ENCODE measurements at places on chromosomes 7 and 10.

DNA sequence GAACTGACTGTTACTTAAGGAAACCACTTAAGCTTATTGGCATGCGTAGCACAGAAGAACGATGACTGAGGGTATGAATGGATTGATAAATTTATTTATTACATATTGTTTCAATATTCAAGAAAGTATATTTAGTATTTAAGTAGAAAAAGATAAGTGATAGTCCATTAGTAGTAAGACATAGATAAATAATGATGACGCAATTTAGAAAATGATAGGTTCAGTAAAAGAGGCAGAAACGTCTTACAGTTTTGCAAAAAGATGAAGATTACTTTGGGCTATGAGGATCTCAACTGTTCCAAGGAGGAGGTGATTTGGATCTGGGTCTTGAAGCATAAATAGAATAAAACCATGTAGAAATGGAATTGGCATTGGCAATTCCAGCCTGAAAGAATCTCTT, 36.6 kb upstream of the RSU1 start:
- no peak for DNase-seq

DNA sequence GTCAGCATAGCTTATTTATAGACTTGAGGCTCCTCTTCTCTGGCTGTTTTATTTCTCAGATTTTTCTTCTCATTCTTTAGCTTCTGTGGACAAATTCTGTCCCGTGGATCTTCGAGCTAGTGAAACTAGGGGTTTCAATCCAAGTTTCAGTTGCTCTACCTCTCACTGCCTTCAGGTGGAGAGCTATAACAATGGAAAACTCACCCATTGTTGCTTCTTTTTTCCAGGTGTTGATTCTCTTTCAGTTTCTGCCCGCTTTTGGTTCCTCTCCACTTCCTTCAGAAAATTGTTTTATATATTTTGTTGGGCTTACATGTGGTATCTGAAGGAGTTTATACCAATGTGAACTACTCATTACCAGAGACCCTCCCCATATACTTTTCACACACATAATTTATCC, 266.1 kb downstream of the TCF7L2 start:
- no peak for DNase-seq

DNA sequence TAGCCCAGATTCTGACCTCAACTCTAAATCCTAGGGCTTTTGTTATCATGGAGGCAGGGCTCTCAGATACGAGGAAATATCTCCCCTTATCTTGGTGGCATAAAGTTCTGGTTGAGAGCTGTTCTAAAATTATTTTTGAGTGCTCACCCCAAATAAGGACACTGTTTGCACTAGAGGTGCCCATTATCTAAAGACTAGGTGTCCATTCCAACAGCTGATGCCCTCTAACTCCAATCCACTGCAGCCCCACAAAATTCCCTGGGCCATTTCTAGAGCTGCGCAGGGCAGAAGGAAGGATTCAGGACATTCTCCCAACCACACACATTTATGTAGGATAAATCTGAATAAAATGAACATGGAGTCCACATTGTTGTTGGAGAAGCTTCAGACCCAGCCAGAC, 301.9 kb downstream of the FGFR2 start:
- DNase-seq = no peak

DNA sequence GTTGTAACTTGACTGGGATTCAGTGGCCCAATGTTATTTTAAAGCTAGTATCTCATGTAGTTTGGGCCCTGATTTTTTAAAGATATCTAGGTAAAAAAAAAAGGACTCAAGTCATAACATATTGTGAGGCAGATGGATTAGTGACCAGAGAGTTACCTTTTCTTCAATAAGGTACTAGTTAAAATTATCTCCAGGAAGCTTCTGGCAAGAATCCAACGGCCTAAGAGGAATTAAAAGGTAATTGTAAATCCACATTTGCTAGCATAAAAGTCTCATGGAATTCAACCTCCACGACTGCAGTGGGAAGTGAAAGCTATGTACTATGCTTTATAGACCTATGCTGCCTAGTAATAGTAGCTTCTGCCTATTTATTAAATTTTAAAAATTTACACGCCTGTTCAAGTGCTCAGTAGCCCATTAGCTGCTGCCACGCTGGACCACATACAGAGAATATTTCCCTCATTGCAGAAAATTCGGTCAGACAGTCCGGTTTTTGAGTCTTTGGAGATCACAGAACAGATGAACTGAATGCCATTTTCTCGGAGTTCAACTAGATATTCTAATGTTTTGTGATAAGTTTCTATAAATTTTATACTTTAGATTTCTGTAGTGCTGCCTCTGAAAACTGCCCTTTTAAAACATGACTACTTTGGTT, 118.4 kb downstream of the NSUN6 start:
- no peak for DNase-seq

DNA sequence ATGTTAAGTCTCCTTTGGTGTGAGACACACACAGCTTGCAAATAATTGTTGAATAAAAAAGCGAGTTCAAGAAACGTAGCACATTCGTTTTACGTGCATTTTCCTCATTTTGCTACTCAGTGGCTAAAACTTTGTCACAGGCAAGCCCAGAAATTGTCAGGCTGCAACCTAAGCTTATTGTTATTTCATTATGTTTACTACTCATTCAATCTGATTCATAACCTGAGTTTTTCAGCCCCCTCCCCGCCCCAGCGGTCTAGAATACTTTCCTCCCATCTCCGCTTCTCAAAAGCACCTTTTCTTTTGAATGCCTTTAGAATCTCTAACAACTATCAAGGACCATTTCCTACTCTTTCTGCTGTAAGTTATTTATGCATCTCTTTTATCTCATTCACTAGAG, 1.1 kb downstream of the FAM133B start:
- DNase-seq = no peak

All from stimulated activated CD4-positive, alpha-beta T cell treated with anti-CD3 and anti-CD28 coated beads, Interleukin-15, amount 100 ng/mL, for 24 hours (primary cell).